Pulmonary artery endothelial cell (primary cell): ENCODE measurements at places on chromosomes 6 and 20. TPM values are rescaled to one million over a fixed set of nuclear protein-coding genes. Genes with fewer than 3 reads are reported as not detected.

- no peak for DNase-seq
These were observed 150.1 kb downstream of the DTNBP1 start for GRCh38 chr6:15512721-15513120.

- DNase-seq, result no peak
These were observed 44.9 kb upstream of the FAM83B start for GRCh38 chr6:54801669-54802068.

GRCh38 chr20:44442298-44443070 lies 33.2 kb upstream of the TTPAL start:
- no peak for DNase-seq

- DNase-seq, result no peak
These were observed 173.1 kb downstream of the ZMYND8 start for GRCh38 chr20:47183367-47183766.

DNA sequence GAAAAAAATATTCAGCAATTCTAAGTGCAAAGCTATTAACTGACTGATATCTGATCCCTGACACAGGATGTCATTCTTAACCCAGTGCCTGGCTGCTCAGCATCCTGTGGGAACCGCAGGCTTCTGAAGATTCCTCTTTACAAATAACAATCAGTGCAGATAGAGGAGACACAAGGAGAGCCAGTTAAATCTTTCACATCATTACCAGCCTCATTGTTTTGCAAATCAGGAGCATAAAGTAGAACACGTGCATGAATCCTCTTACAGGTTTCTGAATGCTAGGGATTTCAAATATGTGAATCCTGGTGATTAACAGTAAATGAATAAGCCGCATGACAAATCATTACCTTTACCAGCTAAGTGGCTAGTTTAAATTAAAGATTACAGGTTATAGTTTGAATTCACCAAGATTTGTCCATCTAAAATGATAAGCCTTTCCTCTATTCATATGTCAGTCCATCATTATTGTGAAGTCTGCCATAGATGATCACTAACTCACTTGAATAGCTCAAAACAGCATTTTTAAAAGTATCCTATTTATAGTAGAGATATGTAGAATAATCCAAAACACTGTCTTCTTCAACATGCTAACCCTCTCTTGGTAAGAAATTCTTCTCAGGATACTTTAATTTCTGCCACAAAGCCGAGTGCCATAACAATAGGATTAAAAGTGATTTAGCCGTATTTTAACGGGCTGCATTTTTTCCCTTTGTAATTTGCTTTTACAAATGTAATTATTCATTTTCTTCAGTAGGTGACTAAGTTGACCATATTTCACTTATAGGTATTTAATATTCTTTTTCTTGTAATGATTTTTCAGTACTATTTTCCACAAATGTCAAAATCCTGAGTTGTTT lies 367.3 kb upstream of the EPHA7 start:
- DNase-seq, result no peak

- no peak for DNase-seq
These were observed 79.9 kb upstream of the LY86 start for GRCh38 chr6:6508643-6509042.

GRCh38 chr20:57790176-57790575 lies 80.4 kb upstream of the PMEPA1 start:
- no peak for DNase-seq

GRCh38 chr6:16767765-16768476 lies 6.7 kb upstream of the ATXN1 start:
- DNase-seq, result no peak

DNA sequence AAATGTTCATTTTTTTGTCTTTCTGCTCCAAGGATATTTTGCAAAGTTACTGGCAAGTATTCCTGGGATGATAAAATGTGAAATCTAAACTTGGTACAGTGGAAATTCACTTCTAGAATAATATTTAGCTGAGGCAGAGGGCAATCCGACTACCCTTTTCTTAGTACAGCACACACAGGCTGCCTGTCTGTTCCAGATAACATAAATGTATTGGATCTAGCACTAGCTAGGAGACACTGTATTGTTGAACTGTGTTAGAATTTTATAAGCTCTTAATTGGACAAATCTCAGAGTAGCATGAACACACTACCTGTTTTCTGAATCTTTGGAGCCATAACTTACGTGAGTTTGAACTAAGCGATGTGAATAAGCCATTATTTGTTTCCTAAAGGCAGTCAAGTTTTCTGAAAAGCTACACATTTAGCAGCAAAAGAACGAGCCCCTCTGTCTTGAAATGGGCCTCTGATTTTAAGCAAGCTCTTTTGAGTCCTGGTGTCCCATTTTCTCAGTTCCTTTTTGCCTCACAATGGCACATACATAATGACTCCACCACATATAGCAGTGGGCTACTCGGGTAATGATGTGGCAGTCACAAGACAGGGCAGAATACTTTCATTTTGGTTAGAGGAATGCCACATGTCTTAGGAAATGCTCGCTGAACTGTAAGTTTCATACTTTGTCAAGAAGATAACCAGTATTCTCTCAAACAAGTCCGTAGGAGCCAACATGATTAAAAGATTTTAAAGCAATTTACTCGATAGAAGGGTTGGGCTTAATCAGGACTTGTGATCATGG lies 116.5 kb upstream of the ESR1 start:
- DNase-seq, result no peak

GRCh38 chr20:4476903-4477500 lies 244.7 kb upstream of the PRND start:
- no peak for DNase-seq

GRCh38 chr20:59584278-59584925 lies 19.9 kb upstream of the PHACTR3 start:
- DNase-seq, result no peak

DNA sequence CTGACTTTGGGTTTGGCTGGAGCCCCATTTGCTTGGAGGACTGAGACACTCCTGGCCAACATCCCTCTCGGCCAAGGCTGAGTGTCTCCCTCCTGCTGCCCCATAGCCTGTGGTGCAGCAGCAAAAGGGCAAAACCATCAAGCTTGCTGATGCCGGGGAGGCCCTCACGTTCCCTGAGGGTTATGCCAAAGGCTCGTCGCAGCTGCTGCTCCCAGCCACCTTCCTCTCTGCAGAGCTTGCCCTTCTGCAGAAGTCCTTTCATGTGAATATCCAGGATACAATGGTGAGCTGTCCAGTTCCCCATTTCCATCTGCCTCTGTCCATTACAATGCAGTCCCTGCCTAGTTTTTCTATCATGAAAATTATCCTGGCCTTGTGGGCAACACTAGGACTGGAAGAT lies 6.0 kb downstream of the BPIFB6 start:
- DNase-seq, result no peak

DNA sequence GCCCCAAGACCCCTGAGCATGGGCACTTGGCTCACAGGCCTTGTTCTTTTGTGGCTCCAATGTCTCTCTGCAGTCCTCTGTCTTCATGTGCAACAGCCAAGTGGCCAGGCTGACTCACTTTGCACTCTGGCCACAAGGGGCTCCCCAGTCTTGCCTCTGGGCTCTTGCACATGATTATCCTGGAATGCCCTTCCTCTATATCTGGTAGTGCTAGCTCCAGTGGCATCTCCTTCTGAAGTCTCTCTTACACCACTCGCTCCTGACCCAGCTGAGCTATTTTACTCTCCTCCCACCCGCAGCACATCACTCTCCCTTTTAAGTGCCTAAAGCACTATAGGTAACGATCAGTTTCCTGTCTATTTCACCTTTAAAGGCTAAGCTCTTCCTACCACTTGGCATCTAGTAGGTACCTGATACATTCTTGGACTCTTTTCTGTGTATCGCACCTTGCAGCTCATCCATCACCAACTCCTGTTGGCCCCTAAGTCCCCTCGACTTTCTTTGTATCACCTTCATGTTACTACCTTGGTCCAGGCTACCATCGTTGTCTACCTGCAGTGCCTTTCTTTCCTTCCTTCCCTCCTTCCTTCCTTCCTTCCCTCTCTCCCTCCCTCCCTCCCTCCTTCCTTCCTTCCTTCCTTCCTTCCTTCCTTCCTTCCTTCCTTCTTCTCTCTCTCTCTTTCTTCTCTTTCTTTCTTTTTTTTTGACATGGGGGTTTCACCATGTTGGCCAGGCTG lies 211.9 kb upstream of the RNF24 start:
- no peak for DNase-seq

- DNase-seq, result no peak
These were observed 43.9 kb upstream of the CLIC5 start for GRCh38 chr6:46059608-46060007.

DNA sequence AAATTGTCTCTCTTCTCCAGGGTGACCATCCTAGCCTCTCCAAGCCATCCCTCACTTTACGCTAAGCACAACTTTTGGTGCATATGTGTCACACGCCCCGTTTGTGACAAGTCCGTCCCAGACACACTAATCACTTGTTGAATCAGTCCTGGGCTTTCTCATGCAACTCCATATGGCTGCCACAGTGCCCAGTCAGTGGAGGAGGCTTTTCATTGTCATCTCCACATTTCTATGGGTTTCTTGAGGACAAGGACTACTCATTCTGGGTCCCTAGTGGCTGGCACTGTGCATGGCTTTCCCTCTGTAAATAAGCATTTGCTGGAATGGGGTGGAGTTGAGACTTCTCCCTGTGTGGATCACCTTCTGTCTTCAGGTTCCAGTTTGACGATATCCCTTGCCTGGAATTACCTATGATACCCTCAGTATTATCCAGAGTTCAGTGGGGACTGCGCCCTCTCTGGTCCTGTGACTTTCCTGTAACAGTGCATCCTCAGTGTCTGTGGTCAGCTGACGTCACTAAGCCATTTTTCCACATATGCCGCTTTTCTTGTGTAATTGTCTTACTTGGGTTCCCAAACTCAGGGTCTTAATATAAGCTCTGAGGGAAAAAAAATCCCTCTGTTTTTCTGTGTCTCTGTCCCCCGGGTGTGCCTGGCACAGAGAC lies 59.8 kb upstream of the MYL9 start:
- DNase-seq, result no peak

DNA sequence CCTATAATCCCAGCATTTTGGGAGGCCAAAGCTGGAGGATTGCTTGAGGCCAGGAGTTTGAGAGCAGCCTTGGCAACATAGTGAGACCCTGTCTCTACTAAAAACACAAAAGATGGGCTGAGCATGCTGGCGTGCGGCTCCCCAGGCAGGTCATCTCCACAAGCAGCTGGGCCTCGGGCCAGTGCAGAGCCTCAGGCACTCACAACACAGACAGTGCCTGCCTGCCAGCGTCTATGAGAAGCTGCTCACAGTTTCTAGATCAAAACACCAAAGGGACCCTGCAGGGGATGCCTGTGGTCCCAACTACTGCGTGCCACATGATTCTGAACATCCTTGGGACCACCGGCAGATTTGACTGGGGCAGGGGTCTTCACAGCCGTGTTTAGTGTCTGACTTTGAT lies 59.4 kb downstream of the GINS1 start:
- DNase-seq, result no peak

GRCh38 chr6:153312634-153313033 lies 181.6 kb upstream of the RGS17 start:
- DNase-seq, result peak; percentile 1

- DNase-seq, result no peak
These were observed 46.5 kb downstream of the FAM217A start for GRCh38 chr6:4032475-4032874.

DNA sequence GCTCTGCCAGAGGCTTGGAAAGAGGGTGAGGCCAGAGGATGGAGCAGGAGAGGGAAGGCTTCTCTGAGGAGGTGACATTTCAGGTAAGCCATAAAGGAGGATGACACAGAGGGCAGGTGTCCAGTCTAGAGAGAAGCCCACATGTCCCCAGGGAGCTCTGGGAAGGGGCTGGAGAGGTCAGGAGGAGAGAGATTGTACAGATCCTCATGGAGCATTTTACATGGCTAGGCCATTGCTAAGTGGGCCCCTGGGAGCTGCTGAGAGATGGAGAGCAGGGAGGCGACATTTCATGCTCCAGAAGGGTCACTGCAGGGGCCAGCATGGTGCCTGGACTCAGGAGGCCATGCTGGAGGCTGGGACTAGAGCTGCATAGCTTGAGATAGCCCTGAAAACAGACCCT lies 124.5 kb downstream of the TOX2 start:
- DNase-seq, result no peak

GRCh38 chr6:42367353-42368011 lies 84.2 kb downstream of the TRERF1 start:
- no peak for DNase-seq

DNA sequence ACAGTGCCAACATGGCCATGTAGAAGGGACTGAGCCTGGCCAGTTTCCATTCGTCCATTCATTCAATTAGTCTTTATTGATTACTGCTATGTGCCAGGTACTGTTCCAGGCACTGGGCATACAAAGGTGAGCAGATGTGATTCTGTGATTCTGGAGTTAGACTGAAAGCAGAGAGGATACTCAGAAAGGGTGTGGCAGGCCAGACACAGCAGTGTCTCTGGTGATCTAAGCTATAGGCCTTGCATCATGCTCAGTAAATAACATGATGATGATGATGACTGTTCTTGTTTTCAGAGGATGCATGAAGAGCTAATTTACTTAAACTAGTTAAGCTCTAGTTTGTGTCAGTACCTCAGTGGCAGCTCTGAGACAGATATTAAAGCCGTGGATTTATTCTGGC lies 31.4 kb upstream of the FUCA2 start:
- no peak for DNase-seq

PPARD gene
- 4.9 and 7.4 TPM in 2 replicates for total RNA-seq

SLC22A3 gene
- total RNA-seq, result 0.07 and 0.13 TPM in 2 replicates

POU3F2 gene
- not detected in 2 replicates for total RNA-seq

PERP gene
- 19.0 and 23.7 TPM in 2 replicates for total RNA-seq

BTNL2 gene
- total RNA-seq, result not detected in 2 replicates

HLA-F gene
- 8.3 and 19.9 TPM in 2 replicates for total RNA-seq

CTAGE9 gene
- total RNA-seq, result not detected in 2 replicates

ATRN gene
- 45.3 and 49.4 TPM in 2 replicates for total RNA-seq

CTCFL gene
- total RNA-seq, result not detected in 2 replicates

SYNDIG1 gene
- not detected in 2 replicates for total RNA-seq

TMC2 gene
- total RNA-seq, result not detected in 2 replicates
